ENCODE measurements at places on chromosomes 4 and X.

DNA sequence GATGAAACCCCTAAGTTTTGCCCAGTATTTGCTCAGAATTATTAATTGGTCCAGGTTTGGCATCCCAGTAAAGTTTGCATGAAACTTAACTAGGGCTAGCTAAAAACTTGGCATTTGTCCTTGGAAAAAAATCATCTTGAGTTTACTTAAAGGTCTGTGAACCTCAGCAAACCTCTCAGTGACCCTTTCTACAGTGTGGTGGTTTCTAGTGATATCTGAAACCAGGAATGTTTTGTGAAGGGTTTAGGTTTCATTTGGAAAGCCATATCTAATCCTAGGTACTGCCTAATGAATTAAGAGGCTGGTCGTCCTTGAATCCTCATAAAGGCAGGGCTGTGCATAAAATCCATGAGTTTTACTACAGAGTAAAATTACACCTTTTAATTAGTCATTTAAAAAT lies 218.5 kb upstream of the ANKRD50 start:
- DNase-seq: no peak

DNA sequence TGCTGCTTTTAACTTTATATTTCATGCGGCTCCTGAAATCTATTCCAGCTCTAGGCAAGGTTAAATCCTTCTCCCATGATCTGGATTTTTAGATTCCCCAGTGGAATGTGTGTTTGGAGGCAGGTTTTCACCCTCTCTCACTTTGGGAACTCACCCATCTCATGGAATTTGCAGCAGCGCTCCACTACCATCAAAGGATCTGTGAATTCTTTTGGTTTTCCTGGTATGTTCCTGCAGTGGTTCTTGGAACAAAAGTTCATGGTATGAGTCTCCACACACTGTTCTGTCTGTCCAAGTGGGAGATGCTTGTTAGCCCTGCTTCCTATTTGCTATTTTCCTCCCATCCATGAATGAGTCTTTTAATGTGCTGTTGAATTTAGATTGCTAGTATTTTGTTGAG lies 14.0 kb downstream of the APOOL start:
- no peak for DNase-seq

DNA sequence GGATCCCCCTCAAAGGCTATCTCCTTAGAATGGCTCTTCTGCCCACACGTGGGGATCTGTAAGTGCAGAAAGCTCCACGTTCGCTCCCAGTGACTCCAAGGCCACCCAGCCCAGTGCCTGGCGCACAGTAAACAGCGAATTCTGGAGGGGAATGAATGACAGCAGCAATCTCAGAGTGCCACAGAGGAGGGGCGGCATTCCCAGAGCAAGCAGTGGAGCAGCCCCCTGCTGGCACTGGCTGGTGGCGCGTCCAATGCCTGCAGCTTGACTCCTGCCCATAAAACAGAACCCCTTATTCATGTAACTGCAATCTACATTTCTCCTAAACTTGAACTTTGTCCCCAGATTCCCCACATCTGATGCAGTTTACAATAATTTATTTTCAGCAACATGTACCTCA lies 6.9 kb upstream of the HELT start:
- DNase-seq: no peak

DNA sequence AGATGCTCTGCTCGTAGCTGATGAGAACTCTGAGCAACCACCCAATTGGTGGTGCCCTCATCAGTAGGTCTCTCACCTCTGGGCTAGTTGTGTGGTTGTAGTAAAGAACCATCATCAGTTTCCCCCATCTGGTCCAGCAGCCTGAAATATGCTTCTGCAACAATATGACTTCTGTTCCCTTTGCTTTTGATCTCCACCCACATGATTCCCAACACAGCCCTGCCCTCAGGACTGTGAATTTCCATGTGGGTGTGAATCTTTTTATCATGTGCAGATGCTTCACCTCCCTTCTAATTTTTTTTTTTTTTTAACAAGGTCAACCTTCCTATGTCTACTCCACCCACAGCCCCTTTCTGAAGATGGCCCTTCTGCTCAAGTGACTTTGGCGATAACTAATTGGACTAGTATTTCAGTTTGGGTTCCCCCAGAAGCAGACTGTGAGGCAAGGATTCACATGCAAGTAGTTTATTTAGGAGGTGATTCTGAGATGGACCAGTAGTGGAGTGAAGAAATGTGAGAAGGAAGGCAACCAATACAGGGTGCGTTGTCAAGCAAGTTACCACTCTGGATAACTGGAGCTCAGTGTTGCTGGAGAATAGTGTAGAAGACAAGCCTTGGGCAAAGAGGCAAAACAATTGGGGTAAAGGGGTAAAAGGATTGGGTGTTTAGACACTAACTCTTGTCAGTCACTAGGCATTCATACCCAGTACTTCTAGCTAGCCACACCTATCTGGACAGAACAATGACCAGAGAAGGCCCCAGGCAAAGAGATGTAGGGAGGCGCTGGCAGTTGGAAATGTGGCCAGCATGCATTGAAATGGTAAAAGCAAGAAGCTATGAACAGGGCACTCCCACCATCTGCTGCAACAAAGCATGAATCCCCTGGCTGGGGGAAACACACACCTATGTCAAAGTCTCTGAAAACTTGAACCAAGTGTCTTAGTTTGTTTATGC lies 466.2 kb downstream of the BCOR start:
- no peak for DNase-seq

Measured in NCI-H524 (cell line).